Muscle of leg (tissue), 16 donors: ENCODE measurements at places on chromosomes 16 and 17. TPM values are rescaled to one million over a fixed set of nuclear protein-coding genes. Genes with fewer than 3 reads are reported as not detected.

Gene RASD1
- 5.2 TPM for total RNA-seq

Gene CDRT15
- total RNA-seq: not detected

Gene CFAP97D1
- total RNA-seq: under 0.01 TPM

Gene KRTAP4-8
- total RNA-seq: not detected

Gene NXN
- total RNA-seq: 36.8 TPM

Gene APOBR
- 0.18 TPM for total RNA-seq

Gene CBX8
- total RNA-seq: 4.8 TPM

Gene ESRP2
- total RNA-seq: 0.09 TPM

Gene DNAI2
- total RNA-seq: 0.09 TPM

Gene MYH3
- 10,246 TPM for total RNA-seq

Gene C17orf100
- 0.98 TPM for total RNA-seq

Gene AATK
- 6.3 TPM for total RNA-seq

Gene ZNF423
- 15.8 TPM for total RNA-seq

Gene XAF1
- 8.3 TPM for total RNA-seq

Gene LITAFD
- not detected for total RNA-seq

Gene KIF18B
- 1.9 TPM for total RNA-seq

Gene DCTN5
- 33.6 TPM for total RNA-seq

Gene ZNF469
- total RNA-seq: 4.4 TPM

Gene RNF112
- total RNA-seq: 4.1 TPM

Gene CLEC3A
- not detected for total RNA-seq

Gene SREBF1
- 16.1 TPM for total RNA-seq

Gene KRT14
- 0.04 TPM for total RNA-seq

Gene CASKIN1
- total RNA-seq: 0.75 TPM

Gene KRTAP9-7
- not detected for total RNA-seq

Gene ZFP3
- total RNA-seq: 6.3 TPM

Gene CDH8
- 3.5 TPM for total RNA-seq

Gene GFER
- total RNA-seq: 18.3 TPM

Gene NLRC3
- 0.58 TPM for total RNA-seq

Gene ARL5C
- 0.31 TPM for total RNA-seq

Gene ACSM3
- total RNA-seq: 1.5 TPM

Gene HSD11B2
- 5.3 TPM for total RNA-seq

Gene APRT
- 78.6 TPM for total RNA-seq

Gene PRSS33
- total RNA-seq: not detected

Gene TMEM220
- total RNA-seq: 6.5 TPM

Gene FBXW10B
- total RNA-seq: 1.3 TPM

Gene CHRNE
- total RNA-seq: 1.5 TPM

Gene TLE7
- not detected for total RNA-seq

Gene VWA3A
- 0.09 TPM for total RNA-seq

Gene HOXB7
- total RNA-seq: 2.3 TPM

Gene KRTAP4-9
- not detected for total RNA-seq

Gene CD7
- 0.22 TPM for total RNA-seq

Gene CHRNB1
- total RNA-seq: 52.8 TPM

Gene EVPL
- total RNA-seq: not detected

Gene TSPOAP1
- 3.6 TPM for total RNA-seq

Gene MMP2
- total RNA-seq: 277 TPM

Gene TP53TG3B
- total RNA-seq: not detected

Gene GNGT2
- 0.89 TPM for total RNA-seq

Gene ZG16B
- total RNA-seq: 0.49 TPM

Gene DNAH2
- total RNA-seq: 4.6 TPM

Gene TSR3
- 44.9 TPM for total RNA-seq

Gene PRDM7
- not detected for total RNA-seq

Gene PRSS8
- total RNA-seq: not detected

Gene PPP1R27
- total RNA-seq: 43.4 TPM

Gene CACNG1
- 112 TPM for total RNA-seq

Gene TEX14
- total RNA-seq: 2.1 TPM
